Endothelial cell of umbilical vein (primary cell): ENCODE measurements at places on chromosomes 7 and 10. TPM values are rescaled to one million over a fixed set of nuclear protein-coding genes. Genes with fewer than 3 reads are reported as not detected.

DNA sequence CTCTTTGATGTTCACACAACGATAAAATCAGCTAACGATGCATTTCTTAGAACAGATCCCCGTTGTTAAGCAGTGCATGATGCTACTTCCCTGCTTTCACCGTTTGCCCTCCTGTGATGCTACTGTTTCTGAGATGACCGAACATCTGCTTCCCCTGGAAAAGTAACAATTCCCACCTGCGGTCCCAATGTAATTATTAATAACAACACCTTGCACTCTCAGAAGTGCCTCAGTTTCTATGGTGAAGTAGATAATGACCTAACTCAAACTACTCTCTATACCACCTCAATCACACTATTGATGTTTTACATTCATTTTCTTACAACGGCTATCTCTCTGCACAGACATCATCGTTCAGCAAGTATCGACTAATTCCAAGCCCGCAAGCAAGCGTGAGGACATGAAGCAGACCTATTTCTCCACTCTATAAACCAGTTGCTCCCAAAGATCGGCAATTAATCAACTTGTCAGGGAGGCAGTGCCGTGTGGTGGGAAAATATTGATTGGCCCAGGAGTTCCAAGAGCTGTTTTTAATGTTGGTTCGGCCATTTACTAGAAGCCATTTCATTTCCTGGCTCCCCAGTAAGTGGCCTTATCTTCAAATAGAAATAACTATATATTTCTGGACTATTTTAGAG lies 42.7 kb downstream of the FAM107B start:
- no peaks in the 10 kb centered on the region for H3K4me1 ChIP-seq
- H3K36me3 ChIP-seq = no peaks in the 10 kb centered on the region
- no peak overlapping the region for H3K4me3 ChIP-seq
- DNase-seq = no peak
- no peak overlapping the region for H3K27ac ChIP-seq

Gene SH2D4B
- not detected in 2 replicates for total RNA-seq

Gene ANKMY2
- 9.8 and 11.6 TPM in 2 replicates for total RNA-seq

Gene HPS6
- total RNA-seq = 18.5 TPM in 2 replicates

Gene GNGT1
- not detected in 2 replicates for total RNA-seq
